ENCODE measurements at places on chromosomes 16 and 17.

DNA sequence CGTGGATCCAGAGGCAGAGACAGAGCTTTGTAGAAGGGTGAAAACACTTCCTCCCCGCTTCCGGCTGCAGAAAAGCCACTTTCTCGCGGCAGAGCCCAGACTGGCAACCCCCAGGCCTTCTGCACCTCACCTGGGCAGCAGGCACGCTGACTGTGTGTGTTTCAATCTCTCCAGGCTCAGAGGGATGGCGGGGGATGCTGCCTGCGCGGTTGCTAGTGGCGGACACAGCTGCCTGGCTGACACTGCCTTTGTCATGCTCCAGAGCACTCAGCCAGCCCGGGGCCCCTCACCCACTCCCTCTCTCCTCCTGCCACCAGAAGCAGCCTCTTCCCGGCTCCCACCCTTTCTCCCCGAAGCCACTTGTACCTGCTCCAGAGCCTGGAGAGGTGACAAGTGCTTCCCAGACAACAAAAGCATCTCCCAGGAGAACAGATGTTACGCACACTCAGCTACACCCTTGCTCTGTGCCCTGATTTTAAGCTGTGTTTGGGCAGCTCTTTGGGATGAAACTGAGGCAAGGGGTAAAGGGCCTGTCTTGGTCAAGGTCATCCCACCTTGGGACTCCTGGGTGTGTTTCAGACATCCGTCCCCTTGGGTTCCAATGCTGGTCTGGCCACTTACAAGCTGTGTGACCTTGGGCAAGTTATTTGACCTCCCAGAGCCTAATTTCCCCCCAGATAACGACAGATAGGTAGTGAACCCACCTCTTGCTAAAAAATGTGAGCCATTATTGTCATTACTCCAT, 9.2 kb upstream of the GLIS2 start:
- DNase-seq = peak; percentile 18

DNA sequence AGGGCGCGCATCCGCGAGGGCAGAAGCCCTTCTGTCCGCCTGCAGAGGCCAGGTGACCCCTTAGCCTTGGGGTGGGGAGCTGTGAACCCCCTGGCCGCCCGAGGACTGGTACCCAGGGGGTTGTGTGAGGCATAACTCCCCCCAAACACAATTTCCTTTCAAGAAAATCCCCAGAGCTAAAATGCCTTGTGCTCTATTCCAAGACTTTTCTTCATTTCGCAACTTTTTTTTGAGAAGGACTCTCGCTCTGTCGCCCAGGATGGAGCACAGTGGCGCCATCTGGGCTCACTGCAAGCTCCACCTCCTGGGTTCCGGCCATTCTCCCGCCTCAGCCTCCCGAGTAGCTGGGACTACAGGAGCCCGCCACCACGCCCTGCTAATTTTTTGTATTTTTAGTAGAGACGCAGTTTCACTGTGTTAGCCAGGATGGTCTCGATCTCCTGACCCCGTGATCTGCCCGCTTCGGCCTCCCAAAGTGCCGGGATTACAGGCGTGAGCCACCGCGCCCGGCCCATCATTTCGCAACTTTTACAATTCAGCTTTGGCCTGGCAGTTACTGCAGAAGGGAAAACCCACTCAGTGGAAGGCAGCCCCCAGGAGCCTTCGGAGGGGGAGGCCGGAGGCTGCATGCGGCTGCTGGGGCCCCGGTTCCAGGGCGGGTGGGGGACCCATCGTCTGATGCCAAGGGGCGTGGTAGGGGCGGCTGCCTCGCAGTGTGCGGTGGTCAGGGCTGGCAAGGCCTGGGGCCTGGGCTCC, 963 bp upstream of the APRT start:
- no peak for DNase-seq

GRCh38 chr17:78865682-78866390, 25.2 kb upstream of the USP36 start:
- peak; percentile 40 for DNase-seq

DNA sequence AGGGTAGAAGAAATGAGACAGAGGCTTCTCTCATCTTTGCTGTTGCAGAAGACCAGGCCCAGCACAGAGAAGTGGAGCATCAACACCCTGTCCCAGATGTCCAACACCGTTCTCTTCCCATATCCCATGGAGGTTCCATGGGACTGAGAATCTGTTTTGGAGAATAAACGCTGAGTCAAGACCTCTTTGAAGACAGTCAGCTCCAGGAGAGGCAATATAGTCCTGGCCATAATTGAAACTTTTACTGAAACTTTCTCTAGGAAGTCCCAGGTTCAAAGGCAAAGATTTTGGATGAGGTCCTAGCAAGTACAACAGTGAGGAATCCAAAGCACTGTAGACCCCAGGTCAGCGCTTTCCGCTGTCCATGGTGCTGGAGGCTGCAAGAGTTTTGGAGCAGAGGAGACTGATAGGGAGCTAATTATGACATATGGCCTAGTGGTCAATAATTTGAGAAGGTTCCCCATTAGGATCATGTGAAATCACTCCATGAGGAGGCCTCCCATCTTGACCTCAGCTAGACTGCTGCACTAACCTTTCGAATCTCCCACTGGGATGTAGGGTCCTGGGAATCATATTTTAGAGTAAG, 36.0 kb downstream of the OSBPL7 start:
- DNase-seq = no peak

GRCh38 chr16:27464626-27465482, 62.9 kb downstream of the IL21R start:
- no peak for DNase-seq

DNA sequence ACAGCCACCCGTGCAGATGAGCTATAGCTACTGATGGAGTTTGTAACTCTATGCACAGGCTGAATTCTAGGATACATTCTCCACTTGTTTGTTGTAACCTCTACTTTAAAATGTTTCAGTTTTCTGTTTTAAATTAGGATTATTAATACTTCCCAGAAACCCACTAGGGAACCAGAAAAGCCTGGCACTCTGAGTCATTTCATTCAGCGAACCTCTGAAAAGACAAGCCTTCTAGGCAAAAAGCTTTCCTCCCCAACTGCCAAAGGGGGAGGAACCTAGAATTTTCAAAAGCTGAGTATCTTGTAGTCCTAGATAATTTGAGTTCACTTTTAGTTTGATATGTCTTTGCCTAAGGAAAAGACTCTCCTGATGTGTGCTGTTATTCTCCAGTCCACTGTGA, 43.2 kb downstream of the GOSR1 start:
- DNase-seq = no peak

DNA sequence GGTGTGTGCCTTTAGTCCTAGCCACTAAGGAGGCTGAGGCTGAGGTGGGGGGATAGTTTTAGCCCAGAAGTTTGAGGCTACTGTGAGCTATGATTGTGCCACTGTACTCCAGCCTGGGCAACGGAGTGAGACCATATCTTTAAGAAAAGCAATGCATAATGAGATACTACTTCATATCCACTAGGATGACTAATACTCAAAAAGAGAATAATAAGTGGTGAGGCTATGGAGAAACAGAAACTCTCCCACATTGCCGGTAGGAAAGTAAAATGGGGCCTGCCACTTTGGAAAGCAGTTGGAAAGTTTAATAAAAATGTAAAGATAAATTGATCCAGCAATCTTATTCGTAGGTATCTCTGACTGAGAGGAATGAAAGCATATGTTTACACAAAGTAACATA, 4.6 kb upstream of the NPIPB2 start:
- no peak for DNase-seq

DNA sequence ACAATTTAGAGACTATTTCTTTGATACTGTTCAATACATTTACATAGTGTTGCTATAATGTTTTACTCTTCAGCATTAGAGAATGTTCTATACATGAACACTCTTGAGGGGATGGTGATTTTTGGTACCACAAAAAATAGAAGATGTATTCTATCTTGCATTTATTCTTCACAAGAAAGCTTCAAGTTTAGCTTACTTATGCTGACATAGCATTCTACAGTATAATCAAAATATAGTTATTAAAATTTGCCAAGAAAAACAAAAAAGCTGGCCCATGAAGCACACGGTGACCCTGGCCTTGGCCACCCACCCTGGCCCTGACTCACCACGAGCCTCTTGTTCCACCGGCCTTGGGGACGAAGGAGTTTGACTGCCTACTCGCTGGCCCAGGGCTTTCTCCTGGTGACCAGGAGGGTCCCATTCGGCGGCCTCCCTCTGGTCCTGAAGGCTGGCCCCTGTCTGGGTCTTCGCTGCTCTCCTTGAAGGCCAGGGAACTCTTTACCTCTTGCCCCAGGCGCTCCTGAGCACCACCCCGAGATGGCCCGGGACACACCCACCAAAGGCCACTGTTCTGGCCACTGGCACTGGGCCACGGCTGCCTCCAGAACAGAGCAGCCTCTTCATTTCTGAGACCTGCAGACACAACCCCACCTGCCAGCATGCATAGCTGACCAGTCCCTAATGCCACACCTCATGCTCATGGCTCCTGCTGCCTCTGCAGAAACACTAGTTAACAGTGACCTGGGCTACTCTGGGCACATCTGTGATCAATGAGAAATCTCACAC, 22.5 kb upstream of the ICAM2 start:
- DNase-seq = no peak

- no peak for DNase-seq
These were observed 366.3 kb upstream of the XYLT1 start for GRCh38 chr16:17836868-17837602.

DNA sequence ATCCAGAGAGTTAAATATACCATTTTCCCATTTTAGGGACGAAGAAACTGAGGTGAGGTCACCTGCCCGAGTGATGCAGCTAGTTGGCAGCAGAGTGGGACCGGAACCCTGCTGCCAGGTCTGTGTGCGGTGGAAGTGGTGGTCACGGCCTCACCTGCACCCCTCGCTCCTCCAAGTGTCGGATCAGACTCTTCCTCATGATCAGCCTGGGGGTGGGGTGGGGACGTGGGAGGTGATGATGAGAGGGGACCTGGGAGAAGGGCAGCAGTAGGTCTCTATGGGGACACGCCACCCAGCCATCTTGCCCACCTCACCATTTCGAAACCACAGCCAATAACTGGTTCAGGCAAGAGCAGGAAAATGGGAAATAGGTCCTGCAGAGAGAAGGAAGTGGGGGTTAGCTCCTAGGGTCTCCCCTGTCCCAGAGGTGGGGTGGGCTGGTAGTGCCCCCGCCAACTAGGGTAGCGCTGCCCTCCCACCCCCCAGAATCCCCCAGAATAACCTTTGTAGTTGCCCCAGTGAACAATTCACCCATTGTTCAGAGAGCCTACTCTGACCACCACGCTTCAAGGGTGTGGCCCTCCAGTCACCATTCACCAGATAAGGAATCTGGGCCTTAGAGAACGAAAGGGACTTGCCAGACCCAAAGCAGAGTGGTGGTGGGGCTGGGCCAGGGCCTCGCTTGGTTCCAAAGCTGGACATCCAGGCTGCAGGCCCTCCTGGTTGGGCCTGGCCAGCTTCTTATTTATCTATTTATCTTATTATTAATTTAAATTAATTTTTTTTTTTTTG, 5.1 kb downstream of the GDPD3 start:
- no peak for DNase-seq

- no peak for DNase-seq
These were observed 32.4 kb upstream of the IRX3 start for GRCh38 chr16:54318941-54319340.

- DNase-seq = no peak
These were observed 128.5 kb downstream of the SPACA3 start for GRCh38 chr17:33120103-33120502.

GRCh38 chr17:79993390-79994227, 42.1 kb downstream of the TBC1D16 start:
- DNase-seq = peak; percentile 47

GRCh38 chr17:41975099-41976083, 8.8 kb downstream of the CNP start:
- DNase-seq = no peak

GRCh38 chr17:30358055-30358760, 20.5 kb upstream of the CPD start:
- DNase-seq = no peak

GRCh38 chr17:60506312-60506711, 19.7 kb downstream of the APPBP2 start:
- DNase-seq = no peak

DNA sequence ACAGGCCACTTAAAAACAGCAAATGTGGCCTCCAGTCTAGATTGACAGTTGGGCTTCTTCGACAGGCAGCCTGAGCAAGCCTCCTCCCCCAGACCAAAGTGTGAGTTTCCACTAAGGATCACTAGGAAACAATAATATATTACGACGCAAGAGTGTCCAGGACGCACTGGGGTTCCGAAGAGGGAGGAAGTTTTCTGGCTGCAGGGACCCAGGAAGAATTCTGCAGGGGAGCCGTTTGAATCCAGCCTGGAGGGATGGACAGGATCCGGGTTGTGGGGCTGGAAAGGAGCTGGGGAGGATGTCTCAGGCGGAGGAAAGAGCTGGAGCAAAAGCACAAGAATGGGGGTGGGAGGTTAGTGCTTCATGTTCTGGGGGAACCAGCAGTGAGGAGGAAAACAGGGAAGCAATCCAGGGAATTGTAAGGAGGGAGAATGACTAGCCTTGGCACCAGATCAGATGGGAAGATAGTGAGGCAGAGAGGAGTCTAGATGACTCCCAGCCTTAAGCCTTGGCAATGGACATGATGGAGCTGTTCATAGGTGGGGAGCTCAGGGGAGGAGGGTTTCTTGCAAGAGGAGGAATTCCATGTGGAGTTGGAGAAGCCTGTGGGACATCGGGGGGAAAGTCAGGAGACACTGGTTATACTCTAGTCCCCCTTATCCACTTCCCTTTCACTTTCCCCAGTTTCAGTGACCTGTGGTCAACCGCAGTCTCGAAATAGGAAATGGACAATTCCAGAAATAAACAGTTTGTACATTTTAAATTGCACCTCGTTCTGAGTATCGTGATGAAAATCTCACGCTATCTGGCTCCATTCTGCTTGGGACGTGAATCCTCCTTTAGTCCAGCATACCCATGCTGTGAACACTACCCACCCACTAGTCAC, 26.6 kb downstream of the NGFR start:
- DNase-seq = no peak

GRCh38 chr17:8941520-8941919, 24.0 kb downstream of the PIK3R5 start:
- peak; percentile 49 for DNase-seq

GRCh38 chr17:8226536-8227237, 16.3 kb upstream of the AURKB start:
- DNase-seq = peak; percentile 33

- DNase-seq = no peak
These were observed 9.1 kb downstream of the SLC22A31 start for GRCh38 chr16:89191033-89191900.

GRCh38 chr16:63625126-63625525, 1496.7 kb downstream of the CDH11 start:
- DNase-seq = no peak

DNA sequence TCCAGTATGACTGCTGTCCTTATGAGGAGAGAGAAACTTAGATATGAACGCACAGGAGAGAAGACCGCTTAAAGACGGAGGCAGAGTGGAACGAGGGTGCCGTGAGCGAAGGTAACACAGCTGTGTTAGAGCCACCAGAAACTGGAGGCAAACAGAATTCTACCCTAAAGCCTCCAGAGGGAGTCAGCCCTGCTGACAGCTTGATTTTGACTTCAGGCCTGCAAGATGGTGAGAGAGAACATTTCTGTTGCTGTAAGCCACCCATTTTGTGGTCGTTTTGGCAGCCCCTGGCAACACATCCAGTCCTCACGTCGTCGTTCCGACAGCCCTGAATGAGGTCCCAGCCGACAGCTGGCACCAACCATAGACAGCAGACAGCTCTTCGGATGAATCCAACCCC, 2.8 kb upstream of the SPATA2L start:
- DNase-seq = no peak

Measured in stimulated activated CD4-positive, alpha-beta T cell treated with anti-CD3 and anti-CD28 coated beads, Interleukin-12 subunit alpha, Interleukin-12 subunit beta, amount 100 ng/mL, for 24 hours (primary cell).